Stimulated activated CD8-positive, alpha-beta memory T cell treated with anti-CD3 and anti-CD28 coated beads, Interleukin-4, amount 100 ng/mL, for 24 hours (primary cell): ENCODE measurements at places on chromosomes 2 and 18.

GRCh38 chr2:8298783-8299182 is 383.1 kb upstream of the ID2 start:
- DNase-seq = no peak

GRCh38 chr2:146481629-146482028 is 1363.2 kb upstream of the ACVR2A start:
- DNase-seq = no peak

DNA sequence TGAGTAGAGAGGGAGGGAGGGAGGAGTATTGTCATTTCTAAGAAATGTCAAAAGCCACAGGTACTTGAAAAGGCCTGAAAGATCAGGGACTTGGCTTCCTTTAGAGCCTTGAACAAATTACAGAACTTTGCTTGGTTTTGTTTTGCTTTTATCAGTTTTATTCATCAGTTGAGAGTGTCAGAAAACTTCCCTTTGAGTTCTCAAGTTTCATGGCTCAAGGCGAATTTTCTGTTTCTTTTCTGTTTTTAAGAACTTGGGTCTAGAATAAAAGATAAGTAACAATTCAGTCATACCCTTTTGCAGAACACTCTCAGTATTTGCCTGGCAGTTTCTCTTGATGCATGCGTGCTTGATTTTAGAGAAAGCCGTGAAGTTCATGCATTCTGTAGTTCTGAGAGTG is 531.9 kb downstream of the PARD3B start:
- DNase-seq = no peak

- no peak for DNase-seq
Measured at GRCh38 chr2:112777036-112777435, 7.3 kb downstream of the IL1A start.

DNA sequence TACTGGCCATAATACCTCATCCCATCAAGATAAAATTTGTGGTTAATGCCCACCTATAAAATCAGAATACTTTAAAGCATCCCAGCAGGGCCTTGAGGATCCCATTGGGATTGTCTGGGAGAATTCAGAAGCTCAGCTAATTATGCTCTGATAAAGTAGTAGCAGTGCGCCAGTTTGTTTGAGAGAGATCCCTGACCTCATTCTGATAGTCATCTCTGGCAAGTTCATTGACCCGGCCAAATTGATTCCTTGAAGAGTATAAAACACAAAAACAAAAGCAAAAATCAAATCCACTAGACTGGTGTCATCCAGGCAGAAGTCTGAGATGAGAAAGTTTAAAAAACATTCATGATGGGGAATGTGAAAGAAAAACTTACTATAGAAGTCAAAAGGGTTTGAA is 14.1 kb downstream of the ABCG5 start:
- no peak for DNase-seq

GRCh38 chr2:235706506-235706905 is 212.7 kb downstream of the AGAP1 start:
- no peak for DNase-seq

DNA sequence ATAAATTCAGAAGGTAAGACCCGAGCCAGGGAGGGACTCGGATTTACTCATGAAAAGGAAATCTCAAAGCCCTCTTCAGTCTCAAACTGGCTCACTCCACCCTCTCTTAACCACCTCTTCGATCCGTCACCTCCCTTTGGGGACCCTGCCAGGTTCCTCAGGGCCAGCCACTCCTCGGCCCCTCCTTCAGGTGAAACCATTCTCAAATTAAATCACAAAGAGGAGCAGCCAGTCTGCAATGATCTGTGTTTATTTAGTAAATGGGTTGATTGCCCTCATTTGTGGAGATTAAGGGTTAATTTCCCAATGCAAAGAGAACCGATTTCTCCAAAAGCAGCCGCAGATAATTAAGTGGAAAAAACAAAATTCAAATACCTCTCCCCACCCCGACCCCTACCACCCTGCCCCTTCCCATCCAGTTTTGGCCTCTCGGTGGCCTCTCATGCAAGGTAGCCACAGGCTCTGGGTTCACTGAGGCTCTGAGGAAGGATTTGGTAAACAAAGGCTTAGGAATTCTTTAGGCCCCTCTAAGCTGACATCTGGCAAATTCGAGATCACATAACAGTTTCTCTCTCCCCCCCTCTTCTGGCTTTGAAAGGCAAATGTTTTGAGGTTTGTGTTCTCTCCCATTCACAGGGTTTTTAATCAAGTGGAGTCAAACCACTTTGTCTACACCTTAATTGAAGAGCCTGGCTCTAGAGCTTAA is 10.3 kb upstream of the FZD7 start:
- DNase-seq = no peak

- no peak for DNase-seq
Measured at GRCh38 chr2:16727256-16727655, 61.6 kb upstream of the CYRIA start.

DNA sequence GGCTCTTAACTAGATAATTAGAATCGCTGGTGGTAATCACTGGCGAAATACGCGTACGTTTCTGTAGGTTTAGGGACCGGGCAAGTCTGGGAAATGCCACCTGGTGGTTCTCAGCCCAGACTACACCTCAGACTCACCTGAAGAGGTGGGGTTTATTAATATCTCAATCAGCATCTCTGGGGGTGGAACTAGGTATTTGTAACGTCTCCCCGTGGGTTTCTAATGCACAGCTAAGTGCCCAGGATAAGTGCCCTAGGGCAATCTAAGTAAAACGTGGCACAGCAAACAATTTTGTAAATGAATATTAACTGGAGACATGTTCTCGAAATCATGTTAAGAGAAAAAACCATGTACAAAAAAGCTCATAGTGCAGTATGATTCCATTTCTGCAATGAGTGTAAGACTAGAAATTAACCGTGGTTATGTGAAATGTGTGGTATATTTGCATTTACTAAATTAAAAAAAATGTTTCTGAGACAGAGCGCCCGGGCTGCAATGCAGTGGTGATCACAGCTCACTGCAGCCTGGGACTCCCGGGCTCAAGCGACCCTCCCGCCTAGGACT is 760 bp upstream of the CNOT11 start:
- no peak for DNase-seq

- DNase-seq = no peak
Measured at GRCh38 chr2:62265106-62265505, 69.2 kb downstream of the B3GNT2 start.

GRCh38 chr2:231288590-231288989 is 90.2 kb downstream of the ARMC9 start:
- DNase-seq = no peak

GRCh38 chr2:241061275-241061674 is 40.8 kb downstream of the MTERF4 start:
- no peak for DNase-seq

DNA sequence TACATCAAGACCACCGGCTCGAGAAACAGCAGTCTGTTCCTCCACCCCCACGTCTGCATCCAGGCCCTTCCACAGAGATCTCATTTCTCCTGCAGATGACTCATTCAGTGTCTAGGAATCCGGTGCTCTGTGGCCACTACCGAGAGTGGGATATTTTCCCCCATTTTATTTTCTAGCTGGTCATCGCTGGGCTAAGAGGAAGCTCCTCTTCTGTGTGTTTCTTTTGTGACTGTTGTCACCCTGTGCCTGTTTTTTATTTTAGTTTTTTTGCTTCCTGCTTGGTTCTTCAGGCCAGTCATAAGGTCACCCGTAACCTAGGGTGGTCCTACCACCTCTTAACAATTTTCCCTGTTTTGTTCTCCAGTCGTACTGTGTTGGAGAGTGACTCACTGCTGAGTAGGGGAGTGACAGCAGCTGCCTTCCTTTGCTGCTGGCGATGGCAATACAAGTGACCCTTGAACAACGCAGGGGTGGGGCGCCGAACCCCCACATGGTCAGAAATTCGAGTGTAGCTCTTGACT is 6.7 kb downstream of the RAMP1 start:
- no peak for DNase-seq

GRCh38 chr2:240687741-240688552 is 3.7 kb upstream of the AQP12A start:
- no peak for DNase-seq
